CD4-positive, alpha-beta T cell (primary cell): ENCODE measurements at places on chromosomes 2 and 18.

GRCh38 chr2:70510313-70510712 is 43.3 kb downstream of the TGFA start:
- DNase-seq = peak; percentile 41

DNA sequence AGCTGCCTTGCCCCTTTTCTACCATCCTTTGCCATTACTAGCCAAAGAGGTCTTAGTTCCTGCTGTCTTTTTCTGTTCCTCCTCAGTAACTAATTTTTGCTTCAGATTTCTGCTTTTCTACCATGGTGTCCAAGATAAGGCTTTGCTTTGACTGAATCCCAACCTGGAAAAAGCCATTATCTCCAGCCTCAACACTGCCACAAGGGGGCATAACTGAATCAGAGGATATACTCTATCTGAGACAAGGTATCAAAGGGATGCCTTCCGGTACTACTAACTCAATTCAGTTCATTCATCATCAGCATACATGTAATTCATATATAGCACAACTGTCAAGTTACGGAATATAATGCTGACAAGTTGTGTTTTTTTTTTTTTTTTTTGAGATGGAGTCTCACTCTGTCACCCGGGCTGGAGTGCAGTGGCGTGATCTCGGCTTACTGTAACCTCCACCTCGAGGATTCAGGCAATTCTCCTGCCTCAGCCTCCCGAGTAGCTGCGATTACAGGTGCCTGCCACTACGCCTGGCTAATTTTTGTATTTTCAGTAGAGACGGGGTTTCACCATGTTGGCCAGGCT is 11.4 kb downstream of the OSGEPL1 start:
- peak; percentile 57 for DNase-seq

DNA sequence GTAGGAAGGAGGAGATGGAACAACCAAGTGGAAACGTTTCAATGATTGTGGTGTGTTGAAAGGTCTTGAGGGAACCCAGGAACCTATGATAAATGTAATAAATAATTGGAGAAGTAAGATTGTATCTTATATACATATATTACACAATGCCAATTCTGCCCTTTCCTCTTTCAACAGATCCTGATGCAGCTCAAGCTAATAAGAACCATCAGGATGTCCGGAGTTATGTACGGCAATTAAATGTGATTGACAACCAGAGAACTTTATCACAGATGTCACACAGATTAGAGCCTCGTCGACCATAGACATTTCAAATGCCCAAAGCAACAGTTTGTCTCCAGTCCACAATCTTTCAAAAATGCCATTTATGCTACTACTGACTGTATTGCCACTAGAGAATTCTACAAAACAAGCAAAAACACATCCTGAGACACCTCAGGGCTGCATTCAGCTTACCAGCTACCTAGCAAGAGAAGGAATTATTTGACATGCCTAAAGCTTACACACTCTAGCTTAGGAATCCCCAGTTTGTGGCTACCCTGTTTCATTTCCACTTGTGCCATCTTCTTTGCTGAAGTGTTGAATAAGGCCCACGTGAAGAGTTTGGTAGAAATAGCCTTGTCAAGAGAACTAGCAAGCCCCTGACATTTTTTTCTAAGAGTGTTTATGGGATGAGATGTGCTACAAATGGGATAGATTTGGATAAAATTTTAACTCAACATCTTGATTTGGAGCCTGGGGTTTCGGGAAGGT is 24.0 kb upstream of the MAP3K20 start:
- no peak for DNase-seq

DNA sequence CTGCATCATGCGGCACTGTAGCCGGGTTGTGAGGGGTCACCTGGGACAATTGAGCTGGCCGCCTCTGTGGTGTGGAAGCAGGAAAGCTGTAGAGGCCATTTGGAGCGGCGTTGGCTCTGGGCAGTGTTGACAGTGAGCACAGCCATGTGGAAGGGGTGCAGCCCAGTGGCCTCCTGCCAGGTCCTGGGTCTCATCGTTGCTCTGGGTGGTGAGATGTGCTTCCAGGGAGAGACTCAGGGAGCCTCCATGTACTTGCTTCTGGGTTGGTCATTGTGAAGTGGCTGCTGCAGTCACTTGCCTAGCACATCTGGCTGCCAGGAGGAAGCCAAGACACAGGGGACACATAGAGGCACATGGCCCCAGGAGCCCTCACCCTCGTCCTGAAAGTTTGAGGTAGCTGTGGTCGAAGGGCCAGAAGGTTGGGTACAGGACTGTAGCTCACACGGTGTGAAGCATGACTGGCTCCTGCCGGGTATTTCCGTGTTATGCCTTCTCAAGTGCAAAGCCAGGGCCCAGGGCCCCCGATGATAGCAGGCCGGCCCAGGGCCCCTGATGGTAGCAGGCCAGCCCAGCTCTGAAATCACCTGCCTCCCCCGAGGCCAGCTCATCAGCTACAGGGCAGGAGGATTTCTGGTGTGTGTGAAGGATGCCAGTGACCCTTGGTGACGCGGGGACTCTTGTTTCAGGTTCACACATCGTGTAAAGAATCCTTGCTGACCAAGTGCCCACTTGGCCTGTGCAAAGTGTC is 82.6 kb downstream of the DGKD start:
- no peak for DNase-seq

- no peak for DNase-seq
These were observed 7.4 kb upstream of the B3GNT7 start for GRCh38 chr2:231387904-231388724.

- no peak for DNase-seq
These were observed 36.8 kb downstream of the KCTD1 start for GRCh38 chr18:26511339-26512071.

GRCh38 chr2:217151509-217152206 is 291.8 kb upstream of the TNP1 start:
- no peak for DNase-seq

DNA sequence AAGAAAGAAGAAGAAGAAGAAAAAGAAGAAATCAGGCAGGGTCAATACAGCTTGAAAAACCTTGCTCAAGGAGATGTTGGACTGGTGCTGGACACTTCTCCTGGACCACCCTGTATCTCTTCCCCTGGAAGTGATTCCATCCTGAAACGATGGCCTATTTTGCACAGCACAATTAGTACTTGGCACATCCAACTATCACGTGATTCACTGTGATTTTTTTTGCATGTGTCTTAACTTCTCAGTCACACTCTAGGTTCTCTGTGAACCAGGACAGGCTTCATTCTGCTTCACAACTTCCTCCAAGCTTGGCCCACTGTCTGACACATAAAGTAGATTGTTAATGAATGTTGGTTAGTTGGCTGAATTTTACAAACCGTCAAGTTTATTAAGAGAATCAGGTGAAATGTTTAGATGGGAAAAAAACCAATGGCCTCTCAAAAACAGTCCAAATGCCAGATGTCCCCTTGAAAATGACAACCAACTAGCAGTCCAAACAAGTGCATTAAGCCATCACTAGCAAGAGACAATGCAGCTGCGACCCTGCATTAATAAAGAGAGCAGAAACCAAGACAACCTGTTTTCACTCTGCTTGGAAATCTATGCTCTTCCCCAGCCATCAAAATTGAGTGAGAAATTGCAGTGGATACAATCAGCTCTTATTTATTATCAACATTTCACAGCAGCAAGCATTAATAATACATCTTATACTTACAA is 300.0 kb upstream of the CHAC2 start:
- DNase-seq = no peak

- DNase-seq = no peak
These were observed 1035.5 kb downstream of the SOCS6 start for GRCh38 chr18:71324356-71324755.
